ENCODE measurements at places on chromosomes 16 and 17. TPM values are rescaled to one million over a fixed set of nuclear protein-coding genes. Genes with fewer than 3 reads are reported as not detected.

DNA sequence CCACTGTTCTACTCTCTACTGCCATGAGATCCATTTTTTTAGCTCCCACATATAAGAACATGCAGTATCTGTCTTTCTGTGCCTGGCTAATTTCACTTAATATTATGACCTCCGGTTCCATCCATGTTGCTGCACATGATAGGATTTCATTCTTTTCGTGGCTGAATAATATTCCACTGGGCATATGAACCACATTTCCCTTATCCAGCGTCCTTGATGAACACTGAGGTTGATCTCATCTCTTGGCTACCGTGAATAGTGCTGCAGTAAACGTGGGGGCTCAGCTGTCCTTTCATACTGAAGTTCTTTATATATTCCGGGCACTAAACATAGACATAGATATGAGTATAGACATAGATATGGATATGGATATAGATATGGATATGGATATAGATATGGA lies 109.3 kb upstream of the TNRC6C start:
- no peak overlapping the region for H3K4me3 ChIP-seq
- no peaks in the 10 kb centered on the region for H3K27me3 ChIP-seq
- no peak for DNase-seq
- no peak overlapping the region for H3K27ac ChIP-seq
- H3K4me1 ChIP-seq: peaks cover 15% of the 10 kb centered on the region

DNA sequence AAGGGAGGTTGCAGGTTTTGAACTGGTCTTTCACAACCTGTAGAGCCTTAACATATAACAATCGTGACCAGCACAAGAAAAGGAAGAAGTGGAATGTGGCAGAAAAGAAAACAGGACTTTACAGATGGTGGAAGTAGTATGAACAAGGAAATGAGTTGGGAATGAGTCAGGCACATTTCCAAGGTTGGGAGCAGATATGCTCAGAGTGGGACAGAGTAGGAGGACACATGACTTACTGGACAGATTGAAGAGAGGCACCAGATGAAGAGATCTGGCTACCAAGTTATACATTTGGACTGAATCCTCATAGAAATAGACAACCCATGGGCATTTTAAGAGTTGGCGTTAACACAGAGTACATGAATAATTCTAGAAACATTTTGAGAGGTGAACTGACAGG lies 95.3 kb downstream of the ZNF18 start:
- no peaks in the 10 kb centered on the region for H3K4me1 ChIP-seq
- no peaks in the 10 kb centered on the region for H3K27me3 ChIP-seq
- no peak overlapping the region for H3K27ac ChIP-seq
- no peak overlapping the region for H3K4me3 ChIP-seq

DNA sequence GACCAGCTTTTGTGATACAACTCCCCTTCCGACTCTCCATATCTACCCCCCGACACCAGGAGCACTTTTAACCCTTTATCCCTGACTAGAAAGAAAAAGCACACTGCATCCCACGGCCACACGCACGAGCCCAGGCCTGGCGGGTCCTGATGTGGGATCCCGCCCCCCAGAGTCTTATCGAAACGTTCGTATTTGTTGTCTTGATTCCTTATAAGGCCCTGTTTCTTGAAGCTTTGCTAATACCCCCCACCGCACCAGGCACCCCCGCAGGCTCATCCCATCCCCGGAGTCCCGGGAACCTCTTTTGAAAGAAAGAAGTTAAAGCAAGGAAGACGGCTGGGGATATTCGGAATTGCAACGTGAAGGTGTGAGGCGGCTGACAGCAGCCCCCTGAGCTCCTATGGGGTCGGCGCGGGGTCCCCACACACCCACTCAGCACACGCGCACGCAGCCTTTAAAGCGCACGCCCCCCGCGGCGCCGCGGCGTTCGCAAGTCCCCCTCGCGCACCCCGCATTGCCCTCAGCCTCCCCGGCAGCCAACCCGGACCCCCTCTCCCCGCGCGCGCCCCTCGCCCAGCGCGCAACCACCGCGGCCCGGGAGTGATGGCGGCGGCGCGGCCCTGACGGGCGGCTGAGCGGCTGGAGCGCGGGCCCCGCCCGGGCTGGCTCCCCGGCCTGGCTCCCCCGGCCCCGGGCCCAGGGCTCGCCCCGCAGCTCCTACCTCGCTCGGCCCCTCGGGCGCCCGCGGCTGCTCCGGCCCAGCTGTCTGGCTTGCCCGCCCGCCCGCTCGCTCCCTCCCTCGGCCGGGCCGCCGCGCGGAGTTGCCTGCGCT lies 448 bp downstream of the STAT5B start:
- peak; percentile 33 for DNase-seq
- H3K27me3 ChIP-seq: no peaks in the 10 kb centered on the region
- peak overlapping the region; percentile 93 for H3K4me3 ChIP-seq
- H3K36me3 ChIP-seq: no peaks in the 10 kb centered on the region
- H3K4me1 ChIP-seq: peaks cover 36% of the 10 kb centered on the region

DNA sequence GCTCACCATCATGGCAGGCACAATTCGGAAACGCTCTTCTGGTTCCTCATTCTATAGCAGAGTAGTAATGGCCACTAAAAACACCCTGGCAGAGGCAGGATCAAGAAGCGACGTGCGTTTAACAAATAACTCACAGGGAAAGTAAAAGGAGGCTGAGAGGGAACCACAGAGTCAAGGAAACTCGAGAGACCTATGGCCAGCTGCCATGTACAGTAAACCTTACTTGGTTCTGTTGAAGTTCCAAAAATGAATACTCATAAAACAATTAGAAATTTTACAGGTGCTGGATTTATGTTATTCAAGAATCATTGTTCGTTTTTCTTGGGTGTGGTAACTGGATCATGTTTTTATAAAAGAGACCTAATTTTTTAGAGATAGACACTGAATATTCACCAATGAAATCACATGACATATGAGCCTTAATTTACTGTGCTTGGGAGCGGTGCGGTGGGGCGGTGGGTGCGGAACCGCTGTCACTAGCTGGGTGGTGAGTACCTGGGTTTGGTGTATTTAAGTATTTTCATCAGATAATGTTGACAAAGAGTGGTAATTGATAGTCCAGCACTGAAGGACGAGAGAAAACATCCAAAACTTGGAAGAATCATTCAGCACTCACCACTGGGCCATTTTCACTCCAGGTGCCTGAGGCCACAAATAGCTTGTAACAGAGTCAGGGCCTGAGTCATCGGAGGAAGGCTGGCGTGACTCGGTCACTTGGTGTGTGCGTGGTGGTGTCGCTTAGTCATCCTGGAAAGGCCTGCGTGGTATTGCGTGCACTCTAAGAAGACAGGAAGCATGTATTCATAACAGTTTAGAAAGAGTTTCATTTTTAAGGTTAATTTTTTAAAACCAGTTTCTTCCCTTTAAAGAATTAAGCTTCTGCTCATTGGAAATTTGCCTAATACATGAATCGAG lies 135.4 kb upstream of the CHMP6 start:
- no peak overlapping the region for H3K4me3 ChIP-seq
- no peak for DNase-seq
- H3K36me3 ChIP-seq: no peaks in the 10 kb centered on the region
- H3K4me1 ChIP-seq: peaks cover 10% of the 10 kb centered on the region
- H3K27me3 ChIP-seq: no peaks in the 10 kb centered on the region

GRCh38 chr16:85906349-85906748 lies 7.4 kb downstream of the IRF8 start:
- H3K27me3 ChIP-seq: no peaks in the 10 kb centered on the region
- H3K4me3 ChIP-seq: no peak overlapping the region
- no peaks in the 10 kb centered on the region for H3K36me3 ChIP-seq
- no peak for DNase-seq
- no peak overlapping the region for H3K27ac ChIP-seq

GRCh38 chr16:79042886-79043285 lies 557.7 kb downstream of the MAF start:
- H3K27ac ChIP-seq: no peak overlapping the region
- DNase-seq: peak; percentile 8
- H3K4me1 ChIP-seq: peaks cover 12% of the 10 kb centered on the region
- H3K36me3 ChIP-seq: no peaks in the 10 kb centered on the region

DNA sequence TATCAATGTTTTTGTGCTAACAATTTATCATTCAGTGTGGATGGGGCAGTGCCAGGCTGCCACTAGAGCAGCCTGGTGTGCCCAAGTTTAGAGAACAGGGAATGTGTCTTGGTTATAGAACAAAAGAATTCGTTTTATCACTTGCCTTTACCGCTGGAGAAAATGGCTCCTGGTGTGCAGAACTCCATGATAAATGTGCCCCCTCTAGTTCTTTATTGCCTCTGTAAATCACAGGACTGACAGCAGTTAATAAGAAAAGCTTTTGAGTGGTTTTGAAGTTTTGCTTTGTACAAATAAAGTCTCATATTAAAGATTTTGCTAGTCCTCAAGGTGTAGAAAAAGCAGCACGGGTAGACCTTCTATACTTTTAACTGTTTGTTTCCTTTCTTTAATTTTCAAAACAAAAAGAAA lies 28.2 kb upstream of the PSMD7 start:
- H3K4me1 ChIP-seq: no peaks in the 10 kb centered on the region
- no peak for DNase-seq
- no peaks in the 10 kb centered on the region for H3K36me3 ChIP-seq
- H3K27me3 ChIP-seq: no peaks in the 10 kb centered on the region
- H3K27ac ChIP-seq: no peak overlapping the region

GRCh38 chr17:27896701-27897100 lies 3.5 kb upstream of the LYRM9 start:
- no peak overlapping the region for H3K4me3 ChIP-seq
- DNase-seq: no peak
- no peaks in the 10 kb centered on the region for H3K36me3 ChIP-seq
- no peak overlapping the region for H3K27ac ChIP-seq

DNA sequence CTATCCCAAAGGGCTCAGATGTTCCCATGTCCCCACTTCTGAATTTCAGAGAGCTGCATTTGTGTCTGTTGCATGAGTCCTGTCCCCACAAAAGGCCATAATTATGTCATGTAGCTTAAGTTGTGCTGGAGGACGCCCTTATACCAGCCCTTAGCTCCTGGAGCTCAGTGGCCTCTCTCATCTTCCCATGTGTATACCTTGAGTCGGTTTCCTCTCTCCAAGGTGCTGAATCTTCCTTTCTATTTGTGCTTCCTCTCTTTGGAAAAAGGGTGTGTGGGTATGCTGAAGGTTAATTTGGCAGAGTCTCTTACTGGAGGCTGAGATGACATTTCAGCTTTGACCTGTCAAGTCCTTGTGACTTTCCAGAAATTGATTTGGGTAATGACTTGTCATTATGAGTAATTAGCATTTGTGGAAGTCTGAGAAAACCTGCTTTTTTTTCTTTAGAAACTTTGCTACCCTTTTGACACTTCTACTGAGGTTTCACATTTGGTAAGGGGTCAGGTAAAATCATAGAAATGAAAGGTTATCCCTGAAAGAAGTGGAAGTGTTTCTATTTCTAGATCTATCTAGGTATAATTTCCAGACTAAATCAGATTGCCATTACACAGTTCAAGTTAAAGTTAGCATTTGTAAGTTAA lies 185.4 kb downstream of the ABCC12 start:
- no peaks in the 10 kb centered on the region for H3K27me3 ChIP-seq
- no peaks in the 10 kb centered on the region for H3K4me1 ChIP-seq
- H3K27ac ChIP-seq: no peak overlapping the region
- no peak overlapping the region for H3K4me3 ChIP-seq
- DNase-seq: no peak

DNA sequence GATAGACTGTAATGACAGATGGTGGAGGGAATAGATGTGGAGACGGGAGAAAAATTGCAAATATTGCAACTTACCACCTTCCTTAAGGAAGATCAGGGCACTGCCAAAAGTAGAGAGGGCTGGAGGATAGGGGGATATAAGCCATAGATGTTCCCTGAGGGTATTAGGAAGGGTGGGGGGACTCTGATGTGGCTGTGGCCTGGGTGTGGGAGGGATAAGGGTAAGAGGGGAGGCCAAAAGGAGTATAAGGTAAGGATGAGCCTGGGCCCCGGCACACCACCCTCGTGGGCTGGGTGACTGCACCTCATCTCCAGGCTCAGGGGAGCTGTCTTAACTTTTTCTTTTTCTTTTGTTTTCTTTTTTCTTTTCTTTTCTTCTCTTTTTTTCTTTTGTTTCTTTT lies 30.6 kb upstream of the BRD7 start:
- H3K27me3 ChIP-seq: no peaks in the 10 kb centered on the region
- H3K27ac ChIP-seq: no peak overlapping the region
- peaks cover 15% of the 10 kb centered on the region for H3K4me1 ChIP-seq
- no peak overlapping the region for H3K4me3 ChIP-seq
- DNase-seq: no peak

DNA sequence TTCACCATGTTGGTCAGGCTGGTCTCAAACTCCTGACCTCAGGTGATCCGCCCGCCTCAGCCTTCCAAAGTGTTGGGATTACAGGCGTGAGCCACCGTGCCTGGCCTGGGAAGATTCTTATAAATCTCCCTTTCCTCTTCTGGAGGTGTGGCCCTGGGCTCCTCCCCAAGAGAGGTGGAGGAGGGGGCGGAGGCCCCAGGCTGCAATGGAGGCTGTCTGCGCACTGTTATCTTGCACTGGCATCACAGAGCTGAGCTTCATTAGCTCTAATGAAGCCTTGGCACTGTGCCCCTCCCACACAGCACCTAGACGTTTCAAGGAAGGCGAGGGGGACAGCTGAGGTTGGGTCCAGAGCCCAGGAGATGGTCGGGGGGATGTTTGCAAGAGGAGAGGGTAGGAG lies 7.5 kb downstream of the ARHGAP23 start:
- no peaks in the 10 kb centered on the region for H3K4me1 ChIP-seq
- H3K27ac ChIP-seq: no peak overlapping the region
- no peaks in the 10 kb centered on the region for H3K27me3 ChIP-seq
- DNase-seq: no peak

- no peaks in the 10 kb centered on the region for H3K36me3 ChIP-seq
- no peak overlapping the region for H3K27ac ChIP-seq
- H3K27me3 ChIP-seq: no peaks in the 10 kb centered on the region
- H3K4me1 ChIP-seq: no peaks in the 10 kb centered on the region
These were observed 59.1 kb downstream of the ABCC6 start for GRCh38 chr16:16164243-16164642.

GRCh38 chr16:3158026-3158509 lies 23.2 kb downstream of the ZNF213 start:
- H3K27ac ChIP-seq: peak overlapping the region; percentile 86
- peak overlapping the region; percentile 86 for H3K4me3 ChIP-seq
- H3K36me3 ChIP-seq: peaks cover 3% of the 10 kb centered on the region
- H3K4me1 ChIP-seq: peaks cover 5% of the 10 kb centered on the region
- no peaks in the 10 kb centered on the region for H3K27me3 ChIP-seq
- no peak for DNase-seq

- H3K36me3 ChIP-seq: no peaks in the 10 kb centered on the region
- no peak overlapping the region for H3K4me3 ChIP-seq
- H3K27ac ChIP-seq: no peak overlapping the region
- H3K27me3 ChIP-seq: no peaks in the 10 kb centered on the region
- peaks cover 17% of the 10 kb centered on the region for H3K4me1 ChIP-seq
These were observed 10.3 kb downstream of the STARD3 start for GRCh38 chr17:39647256-39647655.

The NECAB2 gene
- not detected for total RNA-seq

The KRTAP4-5 gene
- not detected for total RNA-seq

The ABCC11 gene
- not detected for total RNA-seq

The KRTAP3-3 gene
- total RNA-seq: not detected

The CDC42EP4 gene
- 4.8 TPM for total RNA-seq

The AMZ2 gene
- 79.5 TPM for total RNA-seq

The PHF12 gene
- total RNA-seq: 89.3 TPM

The MTHFSD gene
- total RNA-seq: 17.6 TPM

The MPV17L gene
- total RNA-seq: 0.12 TPM

Data from naive thymus-derived CD4-positive, alpha-beta T cell (primary cell).